Vein endothelial cell (primary cell): ENCODE measurements at places on chromosomes 3 and 15. TPM values are rescaled to one million over a fixed set of nuclear protein-coding genes. Genes with fewer than 3 reads are reported as not detected.

Gene RTP4
- total RNA-seq, result 0.86 and 2.0 TPM in 2 replicates

Gene CCR8
- not detected in 2 replicates for total RNA-seq

Gene LDHAL6B
- not detected in 2 replicates for total RNA-seq

Gene ACAN
- under 0.01 and 0.48 TPM in 2 replicates for total RNA-seq

Gene SLC6A11
- total RNA-seq, result not detected in 2 replicates

Gene CIB2
- total RNA-seq, result 1.2 and 2.9 TPM in 2 replicates

Gene USP50
- not detected in 2 replicates for total RNA-seq

Gene SLC22A14
- total RNA-seq, result 0.10 TPM in 1 of 2 replicates, not detected in the other

Gene ATP13A4
- total RNA-seq, result under 0.01 TPM in 2 replicates

Gene DPPA2
- total RNA-seq, result not detected in 2 replicates

Gene VIPR1
- total RNA-seq, result 0.96 and 2.0 TPM in 2 replicates

Gene ATP13A5
- total RNA-seq, result not detected in 2 replicates
